ENCODE measurements at places on chromosomes 1 and 21. TPM values are rescaled to one million over a fixed set of nuclear protein-coding genes. Genes with fewer than 3 reads are reported as not detected.

GRCh38 chr1:164731161-164731876, 172.3 kb downstream of the PBX1 start:
- no peak for DNase-seq
- peaks cover 14% of the 10 kb centered on the region for H3K4me1 ChIP-seq
- no peak overlapping the region for H3K4me3 ChIP-seq
- no peaks in the 10 kb centered on the region for H3K27me3 ChIP-seq
- H3K36me3 ChIP-seq: no peaks in the 10 kb centered on the region

GRCh38 chr21:28949318-28949717, 43.4 kb downstream of the LTN1 start:
- no peaks in the 10 kb centered on the region for H3K4me1 ChIP-seq
- H3K27ac ChIP-seq: no peak overlapping the region
- no peak for DNase-seq
- H3K36me3 ChIP-seq: peaks cover 1% of the 10 kb centered on the region
- H3K27me3 ChIP-seq: no peaks in the 10 kb centered on the region
- no peak overlapping the region for H3K4me3 ChIP-seq

The RUNX3 gene
- 0.62 TPM for polyA plus RNA-seq

- no peaks in the 10 kb centered on the region for H3K4me1 ChIP-seq
- H3K27me3 ChIP-seq: no peaks in the 10 kb centered on the region
- no peaks in the 10 kb centered on the region for H3K36me3 ChIP-seq
Observed at GRCh38 chr1:209884665-209885117, 53.3 kb upstream of the SYT14 start.

All from H1 (cell line).